ENCODE measurements at places on chromosomes 6 and 20.

DNA sequence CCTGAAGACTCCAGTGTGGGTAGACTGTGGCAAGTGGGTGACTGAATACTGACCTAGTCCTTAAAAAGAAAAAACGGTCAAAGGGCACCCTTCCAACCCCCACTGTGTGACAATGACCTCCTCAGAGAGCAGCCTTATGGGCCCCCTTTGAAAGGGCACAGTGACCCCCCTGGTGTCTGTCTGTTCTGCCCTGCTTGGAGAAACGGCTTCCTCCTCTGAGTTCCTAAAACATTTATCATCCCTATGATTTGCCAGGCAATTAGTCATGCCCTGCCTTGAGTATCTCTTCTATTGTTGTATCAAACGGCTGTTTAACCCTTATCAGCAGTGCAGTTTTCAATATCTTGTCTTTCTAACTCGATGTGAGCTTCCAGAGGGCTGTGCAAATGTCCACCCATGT is 21.0 kb upstream of the STX16 start:
- no peak for DNase-seq

DNA sequence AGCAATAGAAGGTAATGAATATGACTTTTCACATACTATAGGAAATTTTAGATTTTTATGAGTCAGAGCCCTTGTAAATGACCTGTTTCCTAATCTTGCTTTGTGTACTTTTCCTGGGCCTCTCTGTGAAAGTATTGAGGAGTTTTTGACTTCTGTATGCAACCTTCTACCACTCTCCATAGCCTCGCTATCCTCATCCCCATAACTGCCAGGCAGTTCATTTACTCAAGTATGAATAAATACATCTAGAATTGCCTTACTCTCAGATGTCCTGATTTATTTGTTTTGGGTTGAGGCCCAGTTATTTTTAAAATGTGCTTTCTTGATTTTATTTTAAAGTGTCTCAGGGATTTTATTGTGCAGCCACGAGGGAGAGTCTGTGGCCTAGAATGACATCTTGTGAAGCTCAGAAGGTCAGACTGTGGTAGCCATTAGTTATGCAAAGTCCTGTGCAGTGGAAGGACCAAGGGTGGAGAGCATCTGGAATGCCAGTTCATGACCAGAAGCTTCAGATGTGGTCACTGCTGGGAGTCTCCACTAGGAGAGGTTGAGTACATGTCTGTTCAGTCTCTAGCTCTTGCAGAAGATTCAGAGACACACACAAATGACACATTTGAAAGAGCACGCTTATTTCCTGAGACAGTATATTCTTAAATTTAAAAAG is 346.2 kb upstream of the IMPG1 start:
- DNase-seq, result no peak

GRCh38 chr6:32818867-32819266 is 2.1 kb upstream of the HLA-DOB start:
- DNase-seq, result no peak

DNA sequence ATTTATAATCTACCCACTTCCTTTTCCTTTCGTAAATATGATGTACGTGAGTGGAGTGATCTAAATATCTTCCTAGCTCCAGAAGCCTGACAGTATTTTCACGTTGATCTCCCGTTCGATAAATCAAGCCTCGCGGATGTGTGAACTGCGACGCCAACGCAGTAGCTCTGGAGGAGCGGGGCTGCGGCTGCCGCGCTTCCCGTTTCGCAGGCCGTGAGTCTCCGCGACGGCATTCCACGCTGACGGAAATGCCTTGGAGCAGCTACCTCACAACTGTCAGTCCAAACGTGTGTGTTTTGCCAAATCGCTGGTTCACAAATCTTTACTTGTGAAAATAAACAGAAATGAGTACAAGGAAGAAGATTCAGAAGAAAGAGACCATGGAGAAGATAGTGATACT is 41.2 kb downstream of the BTBD3 start:
- no peak for DNase-seq

DNA sequence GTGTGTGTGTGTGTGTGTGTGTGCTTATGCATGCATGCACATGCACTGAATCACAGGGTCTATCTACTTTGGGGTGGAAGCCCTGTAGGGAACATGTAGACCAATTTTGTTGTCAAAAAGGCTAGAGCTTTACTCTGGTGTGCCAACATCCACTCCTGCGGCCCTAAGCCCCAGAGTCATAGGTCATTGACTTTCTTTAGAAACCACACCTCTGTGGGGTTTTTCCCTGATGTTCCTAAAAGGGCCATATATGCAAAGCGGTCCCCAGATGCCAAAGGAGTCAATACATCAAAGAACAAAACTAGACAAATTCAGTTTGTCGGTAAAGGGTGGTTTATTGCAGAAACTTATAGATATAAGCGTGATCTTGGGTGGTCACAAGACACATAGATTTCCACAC is 29.8 kb upstream of the SLC2A12 start:
- DNase-seq, result no peak

DNA sequence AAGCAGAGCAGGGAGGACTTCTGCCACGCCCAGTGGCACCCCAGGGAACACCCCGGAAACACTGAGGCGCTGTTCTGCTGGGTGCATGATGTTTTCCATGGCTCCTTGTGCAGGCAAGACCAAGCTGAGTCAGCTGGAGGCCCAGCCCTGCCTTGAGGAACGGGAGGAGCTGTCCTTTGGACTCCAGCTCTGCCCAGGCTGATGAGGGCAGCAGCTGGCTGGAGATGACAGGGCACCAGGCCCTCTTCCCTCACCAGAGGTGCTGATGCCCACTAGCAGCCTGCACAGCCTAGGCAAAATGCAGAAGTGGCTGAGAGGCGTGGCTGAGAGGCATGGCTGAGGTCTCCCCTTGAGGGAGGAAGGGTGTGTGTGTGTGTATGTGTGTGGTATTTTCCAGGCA is 2.4 kb downstream of the C6orf132 start:
- DNase-seq, result peak; percentile 66

GRCh38 chr6:160139420-160139851 is 17.8 kb downstream of the SLC22A1 start:
- no peak for DNase-seq

DNA sequence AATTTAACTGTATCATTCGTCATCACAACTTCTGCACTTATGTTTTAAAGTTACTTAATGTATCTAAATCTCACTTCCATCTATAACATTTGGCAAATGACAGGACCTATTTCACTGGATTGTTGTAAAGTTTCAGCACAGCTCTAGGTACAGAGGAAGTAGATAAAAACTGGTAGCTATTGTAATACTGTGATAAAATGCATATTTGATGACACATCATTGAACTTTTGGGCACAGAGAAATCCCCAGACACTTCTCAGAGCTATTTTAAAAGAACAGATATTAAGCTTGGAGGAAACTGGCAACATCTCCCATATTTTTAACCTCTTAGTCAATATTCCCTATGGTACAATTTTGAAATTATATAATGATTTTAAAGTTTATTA is 138.7 kb downstream of the RFPL4B start:
- no peak for DNase-seq

DNA sequence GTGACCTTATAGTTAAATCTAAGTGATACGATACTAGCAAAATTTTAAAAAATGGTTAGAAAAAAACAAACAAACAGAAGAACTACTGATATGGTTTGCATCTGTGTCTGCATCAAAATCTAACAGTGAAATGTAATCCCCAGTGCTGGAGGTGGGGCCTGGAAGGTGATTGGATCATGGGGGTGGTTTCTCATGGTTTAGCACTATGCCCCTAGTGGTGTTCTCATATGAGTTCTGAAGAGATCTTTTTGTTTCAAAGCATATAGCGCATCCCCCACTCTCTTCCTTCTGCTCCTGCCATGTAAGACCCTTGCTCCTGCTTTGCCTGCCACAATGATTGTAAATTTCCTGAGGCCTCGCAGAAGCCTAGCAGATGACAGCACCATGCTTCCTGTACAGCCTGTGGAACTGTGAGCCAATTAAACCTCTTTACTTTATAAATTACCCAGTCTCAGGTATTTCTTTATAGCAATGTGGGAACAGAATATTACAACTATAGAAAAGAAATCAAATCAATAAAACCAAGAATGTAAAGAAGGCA is 5.4 kb downstream of the FBXL4 start:
- no peak for DNase-seq

DNA sequence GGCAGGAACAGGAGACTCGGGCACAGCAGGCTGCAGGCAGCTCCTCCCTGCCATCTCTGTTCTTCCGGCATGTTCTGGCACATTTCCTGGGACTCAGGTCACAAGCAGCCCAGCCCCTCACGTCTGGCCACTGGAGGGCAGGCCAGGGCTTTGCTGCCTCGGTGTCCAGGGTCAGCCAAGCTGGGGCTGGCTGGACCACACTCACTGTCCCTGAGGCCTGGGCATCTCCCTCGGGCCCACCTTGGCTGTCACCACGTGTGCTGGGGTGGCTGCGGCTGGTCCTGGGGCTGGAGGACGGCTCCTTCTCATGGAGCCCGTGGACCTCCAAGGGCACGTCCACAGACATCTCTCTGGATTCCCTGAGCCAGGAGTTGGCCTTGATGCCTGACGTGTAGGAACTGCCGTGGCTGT is 18.5 kb downstream of the FRMD1 start:
- DNase-seq, result peak; percentile 89

- DNase-seq, result no peak
Observed at GRCh38 chr20:5807431-5807830, 57.2 kb downstream of the SHLD1 start.

DNA sequence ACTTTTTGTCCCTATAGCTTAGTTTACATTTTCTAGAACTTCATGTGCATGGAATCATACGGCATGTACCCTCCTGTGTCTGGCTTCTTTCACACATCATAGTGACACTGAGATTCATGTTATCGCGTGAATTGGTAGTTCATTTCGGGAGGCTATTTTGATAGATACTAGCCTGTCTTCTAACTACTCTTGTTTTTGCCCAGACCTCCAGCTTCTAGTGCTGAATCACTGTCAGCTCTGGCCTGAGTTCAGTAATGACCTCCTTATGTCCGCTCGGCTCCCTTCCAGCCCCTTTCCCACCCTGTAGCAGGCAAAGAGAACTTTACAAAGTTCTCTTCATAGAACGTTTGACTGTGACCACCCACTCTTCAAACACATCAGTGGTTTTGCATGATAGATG is 14.1 kb downstream of the MYBL2 start:
- DNase-seq, result no peak

DNA sequence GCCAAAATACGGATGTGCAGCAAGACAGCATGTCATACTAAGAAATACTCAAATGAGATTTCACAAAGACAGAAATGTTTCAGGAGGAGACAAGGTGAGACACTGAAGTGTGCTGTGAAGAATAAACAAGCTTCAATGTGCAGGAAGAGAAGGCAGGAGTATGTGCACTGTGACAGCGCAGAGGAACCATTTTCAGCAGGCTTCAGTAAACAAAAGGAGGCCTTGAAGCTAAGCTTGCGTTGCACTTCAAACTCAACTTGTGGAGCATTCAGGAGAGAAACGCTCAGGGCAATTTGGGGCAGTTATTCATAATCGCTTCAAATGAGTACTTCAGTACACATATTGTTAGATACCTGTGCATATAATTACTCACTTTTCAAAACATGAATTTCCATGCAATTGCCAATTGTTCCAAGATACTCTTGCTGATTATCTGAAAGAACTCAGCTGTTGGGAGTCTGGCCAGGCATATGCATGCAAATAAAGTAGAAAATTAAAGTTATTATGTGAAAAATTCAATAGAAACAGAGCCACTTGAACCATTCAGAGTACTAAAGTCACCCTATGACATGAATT is 234.2 kb upstream of the OPRM1 start:
- no peak for DNase-seq

GRCh38 chr6:21953831-21954801 is 342.7 kb downstream of the PRL start:
- DNase-seq, result no peak

DNA sequence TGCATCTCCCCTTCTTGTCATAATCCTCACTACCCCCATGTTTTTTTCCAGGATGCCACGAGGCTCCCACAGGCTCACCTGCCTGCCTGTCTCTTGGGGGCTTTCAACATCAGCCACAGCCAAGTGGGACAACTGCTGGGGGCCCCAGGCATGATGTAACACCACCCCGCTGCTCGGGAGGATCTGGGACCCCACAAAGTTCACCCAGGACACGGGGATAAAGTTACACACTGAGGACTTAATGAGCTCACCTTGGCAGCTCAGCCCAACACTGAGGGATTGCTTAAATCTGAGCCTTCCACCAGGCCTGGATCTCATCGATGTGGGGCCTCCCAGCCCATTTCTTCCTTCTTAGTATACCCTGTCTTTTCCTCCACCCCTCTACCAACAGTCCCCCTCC is 56.4 kb upstream of the NNAT start:
- no peak for DNase-seq

GRCh38 chr6:147983581-147984366 is 358.9 kb upstream of the SASH1 start:
- DNase-seq, result no peak

DNA sequence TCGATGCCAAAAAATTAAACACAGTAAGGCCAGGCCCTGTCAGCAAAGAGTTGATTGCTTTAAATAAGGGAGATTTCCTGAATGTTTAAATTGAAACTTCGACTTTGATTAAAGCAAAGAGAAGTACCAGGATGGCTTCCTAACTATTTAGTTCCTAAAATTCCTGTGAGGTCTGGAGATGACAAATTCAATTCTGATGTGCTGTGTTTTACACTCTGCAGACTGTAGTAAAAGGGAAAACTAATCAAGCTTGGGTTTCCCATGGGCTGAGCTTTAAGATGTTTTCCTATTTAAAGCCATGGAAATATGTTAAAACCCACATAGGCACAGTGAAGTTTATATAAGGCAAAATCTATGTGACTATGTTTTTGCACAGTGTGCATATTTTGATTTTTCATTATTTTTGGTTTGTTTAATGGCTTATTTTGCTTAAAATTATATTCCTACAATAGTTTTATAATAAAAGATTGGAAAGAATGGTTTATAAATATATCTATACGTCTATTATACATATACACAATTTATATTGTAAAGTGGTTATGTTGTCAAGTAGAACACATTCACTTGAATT is 198.5 kb upstream of the EYA4 start:
- DNase-seq, result no peak

GRCh38 chr6:167244991-167245390 is 46.1 kb upstream of the UNC93A start:
- no peak for DNase-seq

DNA sequence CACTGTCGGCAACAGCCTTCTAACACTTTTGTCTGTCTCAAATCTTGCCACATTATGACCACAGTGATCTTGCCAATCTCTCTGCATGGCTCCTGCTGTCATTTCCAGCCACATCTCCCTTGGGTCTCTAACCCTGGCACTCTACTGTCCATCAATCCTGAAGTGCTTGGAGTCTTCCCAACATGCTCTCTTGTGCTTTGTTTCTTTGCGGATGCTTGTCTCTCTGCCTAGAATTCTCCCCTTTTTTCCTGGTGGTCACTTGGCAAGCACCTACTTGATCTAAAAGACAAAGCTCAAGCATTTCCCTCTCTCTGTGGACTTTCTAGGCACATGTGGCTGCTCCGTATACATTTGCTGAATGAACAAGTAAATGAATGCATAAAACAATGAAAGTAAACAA is 290.7 kb upstream of the MAP3K7 start:
- no peak for DNase-seq

GRCh38 chr6:143126574-143126941 is 65.9 kb downstream of the AIG1 start:
- no peak for DNase-seq
